ENCODE measurements at places on chromosomes 11 and 22. TPM values are rescaled to one million over a fixed set of nuclear protein-coding genes. Genes with fewer than 3 reads are reported as not detected.

Gene OR52I2
- not detected for total RNA-seq

Gene SAA4
- not detected for total RNA-seq

Gene DEUP1
- 0.26 TPM for total RNA-seq

Gene ALG12
- 10.7 TPM for total RNA-seq

DNA sequence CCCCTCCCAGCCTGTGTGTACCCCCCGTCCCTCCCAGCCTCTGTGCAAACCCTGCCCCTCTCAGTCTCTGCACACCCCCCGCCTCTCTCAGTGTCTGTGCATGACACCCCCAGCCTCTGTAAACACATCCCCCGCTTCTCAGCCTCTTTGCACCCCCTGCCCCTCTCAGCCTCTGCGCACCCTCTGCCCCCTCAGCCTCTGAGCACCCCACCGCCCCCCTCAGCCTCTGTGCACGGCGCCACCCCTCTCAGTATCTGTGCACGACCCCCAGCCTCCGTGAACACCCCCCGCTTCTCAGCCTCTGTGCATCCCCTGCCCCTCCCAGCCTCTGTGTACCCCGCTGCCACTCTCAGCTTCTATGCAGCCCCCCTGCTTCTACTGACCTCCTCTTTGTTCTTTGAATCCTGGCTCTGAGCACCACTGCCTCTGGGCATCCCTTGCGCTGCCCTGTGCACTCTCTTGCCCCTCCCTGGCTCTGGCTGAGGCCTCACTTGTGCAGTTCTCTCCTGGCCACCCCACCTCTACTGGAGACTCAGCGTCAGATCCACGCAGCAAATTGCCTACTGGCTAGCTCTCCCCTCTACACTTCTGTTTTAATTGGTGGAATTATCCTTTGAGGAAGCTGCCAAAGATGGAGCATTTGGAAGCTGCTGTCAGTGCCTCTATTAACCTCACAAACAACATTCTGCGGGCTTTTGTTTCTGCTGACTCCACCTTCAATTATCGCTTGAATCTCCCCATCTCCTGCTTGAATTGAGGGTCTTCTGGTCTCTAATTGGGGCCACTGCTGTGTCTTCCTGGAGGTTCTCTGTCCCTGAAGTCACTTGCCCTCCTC is 838.6 kb downstream of the TBC1D22A start:
- DNase-seq = no peak

DNA sequence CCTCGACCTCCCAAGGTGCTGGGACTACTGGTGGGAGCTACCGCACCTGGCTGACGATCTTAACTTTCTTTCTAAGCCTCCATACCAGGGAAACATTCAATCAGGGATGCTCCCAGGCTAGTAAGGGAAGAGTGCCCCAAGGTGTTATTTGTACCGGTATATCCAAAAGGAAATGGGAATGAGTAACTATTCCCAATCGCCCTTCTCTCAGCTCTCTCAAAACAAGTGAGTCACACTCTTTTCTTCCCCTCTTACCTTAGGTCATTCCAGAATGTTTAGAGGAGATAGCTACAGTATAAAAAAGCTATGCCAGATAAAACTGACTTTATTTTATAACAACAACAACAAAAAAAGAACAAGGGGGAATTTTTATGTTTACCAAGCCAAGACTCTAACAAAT is 13.7 kb downstream of the DCDC1 start:
- DNase-seq = peak; percentile 24

DNA sequence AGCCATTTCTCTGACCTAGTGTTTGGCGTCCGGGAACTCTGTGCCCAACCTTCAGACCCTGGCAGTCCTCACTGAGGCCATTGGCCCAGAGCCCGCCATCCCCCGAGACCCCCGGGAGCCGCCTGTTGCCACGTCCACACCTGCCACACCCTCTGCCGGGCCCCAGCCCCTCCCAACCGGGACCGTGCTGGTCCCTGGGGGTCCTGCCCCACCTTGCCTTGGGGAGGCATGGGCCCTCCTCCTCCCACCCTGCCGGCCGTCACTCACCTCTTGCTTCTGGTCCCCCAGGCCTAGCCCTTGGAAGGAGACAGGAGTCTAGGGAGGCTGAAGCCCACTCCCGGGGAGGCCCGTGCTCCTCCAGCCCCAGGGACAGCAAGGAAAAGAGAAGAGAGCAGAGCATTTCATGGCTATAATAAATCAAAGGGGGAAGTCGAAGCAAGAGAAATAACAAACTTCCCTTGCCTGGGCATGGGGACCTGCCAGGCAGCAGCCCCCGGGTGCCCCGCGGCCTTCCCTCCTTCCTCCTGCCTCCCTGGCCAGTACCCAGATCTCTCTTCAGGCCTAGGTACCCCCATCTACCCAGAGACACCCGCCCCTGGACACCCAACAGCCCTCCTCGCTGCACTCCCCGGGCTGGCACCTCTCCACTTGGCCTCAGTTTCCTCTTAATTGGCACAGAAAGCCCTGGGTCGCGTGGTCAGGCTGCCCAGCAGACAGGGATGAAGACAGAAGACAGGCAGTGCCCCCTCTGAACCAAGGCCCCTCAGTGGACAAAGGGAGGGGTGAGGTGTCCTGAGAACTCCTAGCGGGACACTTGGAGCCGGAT is 13.0 kb upstream of the SLC39A13 start:
- no peak for DNase-seq

GRCh38 chr11:119110439-119110838 is 3.3 kb downstream of the C2CD2L start:
- no peak for DNase-seq

- no peak for DNase-seq
Observed at GRCh38 chr11:100235085-100235484, 452.0 kb upstream of the ARHGAP42 start.

- peak; percentile 65 for DNase-seq
Observed at GRCh38 chr11:27395556-27396258, 32.7 kb upstream of the CCDC34 start.

DNA sequence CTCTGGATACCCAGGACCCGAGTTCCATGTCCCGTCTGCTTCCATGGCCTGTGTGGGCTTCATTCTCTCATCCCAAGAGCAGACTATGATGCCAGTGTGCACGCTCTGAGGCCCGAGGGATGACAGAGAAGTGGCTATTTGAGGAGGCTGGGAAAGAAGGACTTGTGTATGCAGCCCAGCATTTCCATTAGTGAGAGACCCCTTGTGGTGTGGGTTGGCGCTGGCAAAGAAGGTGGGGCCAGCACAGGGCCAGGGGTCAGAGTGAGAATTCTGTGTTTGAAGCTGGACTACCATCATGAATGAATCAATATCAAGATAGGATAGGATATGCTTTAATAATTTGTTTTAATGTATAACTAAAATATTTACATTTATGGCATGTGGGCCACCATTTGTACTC is 200.8 kb downstream of the HIPK3 start:
- no peak for DNase-seq

GRCh38 chr22:22201185-22201929 is 43.2 kb upstream of the VPREB1 start:
- DNase-seq = peak; percentile 18

All from PC-3 (cell line).